Vagina (tissue), 2 donors: ENCODE measurements at places on chromosomes 5 and 9. TPM values are rescaled to one million over a fixed set of nuclear protein-coding genes. Genes with fewer than 3 reads are reported as not detected.

GRCh38 chr5:172109749-172110148, 78.3 kb downstream of the STK10 start:
- no peak for DNase-seq
- H3K27me3 ChIP-seq, result no peaks in the 10 kb centered on the region
- H3K4me3 ChIP-seq, result no peak overlapping the region

GRCh38 chr9:15576350-15577050, 23.7 kb downstream of the CCDC171 start:
- no peaks in the 10 kb centered on the region for H3K4me1 ChIP-seq
- H3K4me3 ChIP-seq, result no peak overlapping the region
- no peaks in the 10 kb centered on the region for H3K27me3 ChIP-seq
- H3K36me3 ChIP-seq, result no peaks in the 10 kb centered on the region
- no peak for DNase-seq

The REEP2 gene
- total RNA-seq, result 6.1 TPM

DNA sequence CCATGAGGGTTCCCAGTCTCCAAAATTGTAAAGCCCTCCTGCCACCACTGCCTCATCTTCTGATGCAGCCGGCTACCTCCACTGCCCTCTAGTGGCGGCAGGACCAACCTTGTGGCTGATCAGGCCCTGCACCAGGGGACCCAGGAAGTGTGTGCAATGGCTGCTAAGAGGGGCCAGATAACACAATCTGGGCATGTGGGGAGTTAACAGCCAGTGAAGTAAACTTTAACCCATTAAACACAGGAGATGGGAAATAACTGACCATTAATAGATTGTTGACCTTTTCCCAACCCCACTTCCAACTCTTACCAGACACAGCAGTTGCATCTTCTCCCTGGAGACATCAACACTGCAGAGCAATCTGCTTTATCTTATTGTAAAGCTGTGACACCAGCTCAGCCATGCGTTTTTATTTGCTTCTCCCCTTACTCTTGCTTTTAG, 63.3 kb downstream of the FREM1 start:
- H3K4me3 ChIP-seq, result no peak overlapping the region
- H3K27me3 ChIP-seq, result no peaks in the 10 kb centered on the region
- no peaks in the 10 kb centered on the region for H3K36me3 ChIP-seq

The PCSK1 gene
- 1.7 TPM for total RNA-seq

DNA sequence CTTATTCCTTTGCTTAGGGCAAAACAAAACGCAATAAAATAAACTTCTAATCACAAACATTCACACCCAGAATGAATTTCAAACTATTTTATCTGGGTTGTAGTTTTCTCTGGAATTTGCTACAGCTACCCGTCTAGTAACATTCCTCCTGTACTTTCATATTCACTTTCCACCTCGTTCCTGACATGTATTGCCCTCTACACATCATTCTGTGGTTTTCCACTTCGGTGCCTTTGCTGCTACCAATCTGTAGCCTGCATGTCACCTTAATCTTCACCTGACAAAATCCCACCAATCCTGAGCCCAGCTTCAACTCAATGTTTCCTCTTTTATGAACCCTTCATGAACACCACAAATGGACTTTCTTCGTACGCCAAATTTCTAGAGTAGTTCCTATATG, 694.1 kb upstream of the C9orf72 start:
- no peak overlapping the region for H3K4me3 ChIP-seq
- H3K27ac ChIP-seq, result no peak overlapping the region
- H3K4me1 ChIP-seq, result no peaks in the 10 kb centered on the region
- H3K27me3 ChIP-seq, result no peaks in the 10 kb centered on the region
- no peak for DNase-seq
- H3K36me3 ChIP-seq, result no peaks in the 10 kb centered on the region

GRCh38 chr9:88870627-88871026, 120.6 kb upstream of the S1PR3 start:
- no peak overlapping the region for H3K27ac ChIP-seq
- H3K4me3 ChIP-seq, result no peak overlapping the region
- H3K4me1 ChIP-seq, result no peaks in the 10 kb centered on the region
- H3K36me3 ChIP-seq, result no peaks in the 10 kb centered on the region
- no peak for DNase-seq

DNA sequence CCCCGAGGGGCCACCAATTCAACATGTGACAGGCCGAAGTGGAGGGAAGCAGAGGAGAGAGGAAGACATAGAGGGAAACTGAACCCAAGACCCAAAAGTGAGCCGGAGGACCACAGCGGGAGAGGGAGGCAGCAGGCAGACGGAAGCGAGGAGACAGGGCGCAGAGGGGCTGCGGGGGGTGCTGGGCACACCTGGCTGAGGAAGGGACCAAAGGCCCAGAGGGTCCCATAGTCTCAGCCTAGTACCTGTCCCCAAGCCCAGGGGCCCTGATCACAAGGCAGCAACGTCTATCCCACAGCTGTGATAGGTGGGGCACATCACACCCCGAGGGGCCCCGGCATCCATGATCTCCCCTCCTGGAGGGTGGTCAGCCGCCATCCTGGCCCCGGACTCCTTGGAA, 7.1 kb upstream of the RALGDS start:
- no peaks in the 10 kb centered on the region for H3K36me3 ChIP-seq
- H3K27ac ChIP-seq, result peak overlapping the region; percentile 77
- H3K27me3 ChIP-seq, result no peaks in the 10 kb centered on the region
- DNase-seq, result no peak
- no peak overlapping the region for H3K4me3 ChIP-seq

The FREM1 gene
- total RNA-seq, result 2.7 TPM

DNA sequence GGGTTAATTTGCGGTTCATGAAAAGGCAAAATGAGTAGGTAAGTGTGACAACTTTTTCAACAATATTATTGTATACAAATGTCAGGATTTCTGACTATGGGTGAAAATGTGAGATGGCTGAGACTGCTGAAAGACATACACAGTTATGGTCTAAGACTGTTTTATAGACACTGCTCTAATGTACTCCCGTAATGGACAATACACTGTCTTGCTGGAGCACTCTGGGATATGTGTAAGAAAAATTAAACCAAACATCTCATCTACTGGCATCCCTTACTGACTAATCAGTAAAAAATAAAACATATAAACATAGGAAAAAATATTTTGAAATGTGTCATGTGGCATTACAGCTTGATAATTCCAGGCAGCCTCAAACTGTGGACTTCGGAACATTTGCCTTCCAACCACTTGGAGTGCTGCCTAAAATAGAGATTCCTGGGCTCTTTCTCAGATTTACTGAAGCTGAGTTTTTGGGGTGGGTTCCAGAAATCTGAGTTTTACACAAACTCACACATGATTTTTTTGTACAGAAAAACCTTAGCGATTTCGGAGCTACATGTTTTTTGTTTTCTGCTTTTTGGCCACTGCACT, 233.9 kb upstream of the TBCA start:
- H3K4me1 ChIP-seq, result peaks cover 7% of the 10 kb centered on the region
- H3K27me3 ChIP-seq, result no peaks in the 10 kb centered on the region
- DNase-seq, result no peak

DNA sequence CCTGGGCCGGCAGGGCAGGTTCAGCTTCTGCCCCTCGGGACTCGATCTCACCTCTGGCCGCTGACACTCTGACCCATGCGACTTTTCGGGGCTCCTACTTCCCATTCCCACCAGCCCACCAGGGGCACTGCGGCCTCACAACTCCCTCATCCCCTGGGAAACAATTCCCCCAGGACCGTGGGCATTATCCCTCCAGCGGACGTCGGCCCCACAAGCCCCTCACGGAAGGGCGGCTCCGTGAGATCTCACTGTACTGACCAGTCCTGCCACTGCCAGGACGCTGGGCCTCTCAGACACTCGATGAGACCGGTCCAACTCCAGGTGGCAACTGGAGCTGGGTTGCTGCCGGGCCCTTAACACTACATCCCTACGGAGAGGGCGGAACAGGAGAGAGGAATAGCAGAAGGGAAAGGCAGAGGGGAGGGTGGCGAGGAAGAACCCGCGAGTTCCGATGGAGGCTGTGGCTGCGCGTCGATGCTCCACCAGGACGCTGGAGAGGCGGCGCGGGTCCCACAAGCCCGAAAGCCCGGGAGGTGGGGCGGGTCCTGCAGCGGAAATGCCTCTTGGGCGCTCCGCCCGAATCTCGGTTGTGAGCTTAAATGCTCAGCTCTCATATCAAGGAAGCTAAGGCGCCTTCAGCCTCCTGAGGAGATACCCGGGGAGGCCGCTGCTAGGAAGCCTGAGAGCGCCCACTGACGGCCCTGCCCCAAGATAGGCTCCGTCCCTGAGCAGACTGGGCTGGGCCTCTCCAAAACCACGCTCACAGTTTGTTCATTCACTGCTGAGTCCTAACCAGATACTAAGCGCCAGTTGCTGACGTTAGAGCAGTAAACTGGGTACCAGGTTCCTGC, 36.3 kb downstream of the VCP start:
- DNase-seq, result no peak
- H3K4me3 ChIP-seq, result peak overlapping the region; percentile 30
- peaks cover 10% of the 10 kb centered on the region for H3K4me1 ChIP-seq

The IFNA13 gene
- not detected for total RNA-seq

DNA sequence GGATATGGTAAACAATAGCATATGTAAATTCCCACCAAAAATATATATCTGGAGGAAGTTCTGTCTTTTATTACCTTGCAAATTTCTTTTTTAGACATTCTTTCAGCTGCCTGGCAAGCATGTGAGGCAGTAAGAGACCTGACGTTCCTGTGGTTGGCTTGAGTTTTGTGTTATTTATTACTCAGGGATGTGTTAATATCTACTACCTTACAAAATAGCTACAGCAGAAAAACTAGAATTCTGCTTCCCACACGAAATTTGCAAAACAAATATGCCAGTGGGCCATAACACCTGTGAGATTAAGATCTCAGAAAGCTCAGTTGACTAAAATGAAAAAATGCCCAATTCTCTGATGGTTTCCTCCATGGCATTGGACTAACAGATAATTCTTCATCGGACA, 274.2 kb downstream of the TMEM167A start:
- no peak overlapping the region for H3K27ac ChIP-seq
- no peaks in the 10 kb centered on the region for H3K27me3 ChIP-seq
- H3K4me1 ChIP-seq, result no peaks in the 10 kb centered on the region
- H3K36me3 ChIP-seq, result no peaks in the 10 kb centered on the region

DNA sequence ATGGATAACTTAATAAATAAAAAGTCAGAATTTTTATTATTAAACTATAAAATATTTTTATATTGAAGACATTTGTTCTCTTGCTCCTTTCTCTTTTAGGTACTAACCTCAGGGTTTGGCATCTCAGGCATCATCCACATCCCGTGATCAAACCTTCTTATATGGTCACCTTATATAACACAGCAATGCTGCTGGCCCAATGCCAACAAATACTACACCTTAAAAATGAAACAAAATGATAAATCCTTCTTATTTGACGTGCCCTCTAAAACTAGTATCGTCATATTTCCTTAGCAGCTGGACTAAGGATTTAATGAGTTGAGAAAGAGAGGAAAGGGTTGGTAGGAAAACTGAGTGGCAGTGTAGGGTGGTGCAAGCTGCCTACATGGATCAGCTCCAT, 56.6 kb downstream of the NDUFAF2 start:
- H3K27ac ChIP-seq, result no peak overlapping the region
- DNase-seq, result no peak
- H3K36me3 ChIP-seq, result no peaks in the 10 kb centered on the region
- H3K4me3 ChIP-seq, result no peak overlapping the region
- no peaks in the 10 kb centered on the region for H3K27me3 ChIP-seq

The LCN1 gene
- not detected for total RNA-seq

DNA sequence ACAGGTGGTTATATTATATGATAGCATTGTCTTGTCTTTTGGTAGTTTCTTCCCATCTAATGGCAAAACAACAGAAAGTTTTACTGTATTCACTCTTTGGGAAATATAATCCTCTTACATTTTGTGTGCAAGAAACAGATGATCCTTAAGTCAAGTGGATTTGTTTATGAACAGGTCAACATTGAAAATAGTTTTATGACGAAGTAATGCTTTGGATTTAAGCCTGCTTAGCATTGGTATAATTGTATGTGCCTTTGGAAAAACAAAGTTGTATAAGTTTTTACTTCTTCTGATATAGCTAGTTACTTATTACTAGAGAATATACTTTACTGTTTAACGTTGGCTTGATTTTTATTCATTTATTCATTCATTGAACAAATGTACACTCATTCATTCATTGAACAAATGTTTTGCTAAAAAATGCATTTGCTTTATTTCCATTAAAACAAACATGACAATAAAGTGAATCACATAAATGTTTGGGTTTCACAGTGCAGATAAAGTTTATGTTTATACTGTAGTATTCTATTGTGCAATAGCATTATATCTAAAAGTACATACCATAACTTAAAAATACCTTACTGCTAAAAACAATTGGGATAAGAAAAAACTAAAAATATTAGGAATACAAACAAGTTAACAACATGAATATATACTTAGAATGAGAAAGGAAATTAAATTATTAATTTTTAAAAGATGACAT, 12.3 kb downstream of the SGCD start:
- no peaks in the 10 kb centered on the region for H3K27me3 ChIP-seq
- no peak overlapping the region for H3K27ac ChIP-seq
- H3K36me3 ChIP-seq, result no peaks in the 10 kb centered on the region
- no peak overlapping the region for H3K4me3 ChIP-seq
- no peak for DNase-seq
- no peaks in the 10 kb centered on the region for H3K4me1 ChIP-seq

The IGFBPL1 gene
- total RNA-seq, result not detected

GRCh38 chr5:156522651-156523529, 195.9 kb downstream of the SGCD start:
- no peak overlapping the region for H3K27ac ChIP-seq
- H3K4me1 ChIP-seq, result no peaks in the 10 kb centered on the region
- H3K36me3 ChIP-seq, result no peaks in the 10 kb centered on the region
- H3K27me3 ChIP-seq, result no peaks in the 10 kb centered on the region
- DNase-seq, result no peak

DNA sequence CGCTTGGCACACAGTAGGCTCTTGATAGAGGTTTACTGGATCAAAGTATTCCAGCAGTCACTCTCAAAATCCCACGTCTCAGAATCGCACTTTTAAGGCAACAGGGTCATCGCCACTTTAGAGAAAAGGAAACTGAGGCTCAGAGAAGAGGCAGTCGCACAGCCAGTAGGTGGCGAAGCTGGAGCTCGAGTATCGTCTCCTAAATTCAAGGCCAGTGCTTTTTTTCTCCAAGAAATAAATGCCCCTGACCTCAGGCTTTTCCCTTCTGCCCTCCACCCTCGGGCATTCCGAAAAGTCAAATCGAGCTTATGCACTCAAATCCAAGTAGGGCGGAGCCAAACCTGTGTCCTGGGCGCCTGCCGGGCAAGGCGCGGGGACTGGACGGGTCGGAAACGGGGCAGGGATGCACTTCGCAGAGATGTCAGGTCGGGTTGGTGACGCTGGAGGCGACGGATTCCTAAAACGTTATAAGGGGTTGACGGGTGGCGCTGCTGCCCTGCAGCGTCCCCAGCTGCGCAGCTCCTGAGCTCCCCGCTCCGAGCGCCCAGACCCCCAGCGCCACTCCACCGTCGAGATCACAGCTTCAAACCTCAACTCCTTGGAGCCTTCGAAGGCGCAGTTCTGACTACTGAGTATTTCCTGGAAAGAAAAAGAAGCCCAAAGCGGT, 4.7 kb upstream of the FOXB2 start:
- H3K4me3 ChIP-seq, result no peak overlapping the region
- peaks cover 32% of the 10 kb centered on the region for H3K4me1 ChIP-seq
- no peak for DNase-seq
- H3K27me3 ChIP-seq, result peaks cover 25% of the 10 kb centered on the region
- H3K36me3 ChIP-seq, result no peaks in the 10 kb centered on the region
